ENCODE measurements at places on chromosomes 7 and 10.

- no peak for DNase-seq
Measured at GRCh38 chr10:90999512-91000172, 78.8 kb upstream of the ANKRD1 start.

DNA sequence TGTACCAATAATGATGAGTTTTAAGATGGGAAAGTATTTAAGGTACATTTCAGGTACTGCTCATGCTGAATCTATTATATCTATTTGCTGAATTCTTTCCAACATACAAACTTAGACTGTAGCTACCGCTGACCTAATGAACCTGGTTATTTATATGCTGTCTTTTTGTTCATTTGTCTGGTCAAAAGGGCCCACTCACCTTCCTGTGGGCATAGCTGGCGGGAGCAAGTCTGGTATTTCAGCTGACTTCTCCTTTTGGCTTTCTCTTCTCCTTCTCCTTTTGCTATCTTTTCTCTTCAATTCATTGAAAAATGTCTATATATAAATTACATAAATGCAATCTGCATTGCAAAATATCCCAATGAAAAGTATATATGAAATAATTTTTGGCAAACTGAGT lies 9.5 kb downstream of the PLXDC2 start:
- no peak for DNase-seq

DNA sequence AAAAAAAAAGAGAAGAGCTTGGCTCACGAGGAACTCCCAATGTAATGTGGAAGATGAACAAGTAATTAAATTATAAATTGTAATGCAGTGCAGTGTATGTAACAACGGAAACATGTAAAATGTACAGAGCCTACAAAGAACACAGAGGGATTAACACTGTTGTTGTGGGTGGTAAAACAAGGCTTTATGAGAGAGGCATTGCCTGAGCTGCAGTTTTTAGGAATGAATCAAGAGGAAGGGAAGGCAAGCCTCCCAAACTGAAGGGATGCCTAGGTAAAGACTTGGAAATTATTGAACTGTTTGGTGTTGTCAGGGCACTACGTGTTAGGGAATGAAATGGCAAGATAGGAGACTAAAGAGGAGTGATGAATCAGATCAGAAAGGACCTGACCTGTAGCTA lies 213.7 kb downstream of the HTR7 start:
- DNase-seq, result no peak

- DNase-seq, result no peak
Measured at GRCh38 chr10:114244126-114244525, 5.1 kb downstream of the VWA2 start.
